ENCODE measurements at places on chromosomes 1 and 21.

DNA sequence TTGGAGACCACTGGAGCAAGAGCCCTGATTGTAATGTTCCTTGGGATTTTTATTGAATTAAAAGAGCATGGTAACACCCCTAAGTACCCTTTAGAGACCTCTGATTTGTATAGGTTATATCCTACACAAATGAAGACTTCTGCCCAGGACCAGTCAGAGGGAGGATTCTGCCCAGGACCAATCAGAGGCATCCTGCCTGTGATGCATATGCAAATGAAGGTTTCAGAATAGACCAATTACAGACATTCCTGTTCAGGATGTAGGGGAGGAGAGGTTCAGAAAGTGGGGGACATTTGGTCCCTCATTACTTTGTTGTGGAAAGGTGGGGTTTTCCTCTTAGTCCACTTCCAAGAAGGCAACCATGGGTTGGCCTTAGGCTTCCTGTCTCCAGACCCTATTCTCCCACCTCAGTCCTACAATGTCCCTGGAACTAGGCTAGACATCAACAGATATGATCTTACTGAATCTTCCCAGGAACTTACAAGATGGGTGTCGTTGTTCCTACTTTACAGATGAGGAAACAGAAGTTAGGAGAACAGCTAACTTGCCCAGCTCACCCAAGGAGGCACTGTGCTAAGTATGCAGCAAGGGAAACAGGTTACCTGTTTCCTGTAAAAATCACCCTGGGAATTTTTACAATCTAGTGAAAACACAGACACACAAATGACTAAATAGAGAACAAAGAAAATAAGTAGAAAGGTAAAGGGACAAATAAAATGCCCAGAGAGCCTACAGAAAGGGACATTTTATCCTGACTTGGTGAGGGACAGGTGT is 36.8 kb upstream of the SFPQ start:
- DNase-seq: no peak

DNA sequence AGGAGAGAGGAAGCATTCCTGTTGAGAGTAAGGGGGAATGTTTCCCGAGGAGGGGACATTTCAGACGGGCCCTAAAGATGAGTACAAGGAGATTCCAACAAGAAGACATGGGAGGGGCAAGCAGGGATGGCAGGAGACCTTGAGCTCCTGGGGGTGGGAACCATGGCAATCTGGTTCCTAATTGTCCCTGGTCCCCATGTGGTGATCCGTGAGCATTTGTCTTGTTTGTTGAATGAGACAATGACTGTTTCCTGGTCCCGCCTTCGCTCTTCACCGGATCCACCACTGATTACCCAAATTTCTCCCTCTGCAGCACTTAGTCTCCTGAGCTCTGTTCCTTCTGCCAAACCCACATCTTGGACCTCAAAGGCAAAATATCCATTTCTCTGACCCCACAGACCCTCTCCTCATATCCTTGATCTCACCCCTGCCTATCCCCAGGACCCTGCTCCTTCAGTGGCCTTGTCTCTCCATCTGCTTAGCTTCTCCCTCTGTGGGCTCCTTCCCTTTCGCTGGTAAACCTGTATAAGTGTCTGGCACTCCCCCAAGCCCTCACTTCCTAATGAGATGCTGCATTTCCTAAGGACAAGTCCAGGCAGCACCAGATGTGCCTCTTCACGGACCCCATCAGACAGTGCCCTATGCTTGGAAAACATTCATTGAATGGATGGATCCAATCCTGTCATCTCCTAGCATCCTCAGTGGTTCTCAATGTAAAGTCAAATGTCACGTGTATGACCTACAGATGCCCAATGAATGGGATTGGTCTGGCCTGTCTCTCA is 8.3 kb upstream of the CSF1 start:
- no peak for DNase-seq

DNA sequence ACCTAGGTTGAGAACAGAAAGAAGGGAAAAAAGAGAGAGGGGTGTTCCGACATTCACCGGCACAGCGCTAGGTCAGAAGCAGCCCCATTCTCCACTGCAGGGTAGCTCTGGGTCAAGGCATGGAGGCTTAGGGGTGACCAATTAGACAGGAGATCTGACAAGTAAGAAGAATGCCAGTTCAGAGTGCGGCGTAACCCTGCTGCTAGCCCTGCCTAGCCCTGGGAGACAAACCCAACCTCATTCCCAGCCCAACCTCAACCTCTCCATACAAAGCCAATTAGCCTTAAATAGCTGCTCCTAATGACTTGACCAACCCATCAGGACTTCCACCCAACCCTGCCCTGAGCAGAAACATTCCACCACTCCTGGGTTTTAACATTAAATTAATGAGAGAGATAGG is 3.4 kb downstream of the PRELP start:
- no peak for DNase-seq

- DNase-seq: no peak
Observed at GRCh38 chr21:35366394-35367080, 317.4 kb upstream of the RUNX1 start.

DNA sequence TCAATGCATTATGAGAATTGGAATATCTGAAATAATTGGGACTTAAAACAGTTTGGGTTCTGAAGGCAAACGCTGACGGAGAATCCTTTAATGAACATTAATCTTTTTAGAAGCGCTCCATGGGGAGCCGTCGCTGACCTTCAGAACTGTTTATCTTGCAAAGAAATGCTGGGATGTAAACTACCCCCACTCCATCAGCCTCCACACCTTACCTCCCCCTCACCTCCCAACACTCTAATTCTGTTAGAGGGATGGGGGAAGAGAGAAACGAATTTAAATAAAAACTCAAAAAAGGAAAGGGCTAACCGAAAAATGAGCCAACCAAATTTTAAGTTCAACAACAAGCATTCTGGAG is 44.1 kb upstream of the DNAJC6 start:
- no peak for DNase-seq

- DNase-seq: no peak
Observed at GRCh38 chr1:184569106-184569505, 182.3 kb downstream of the C1orf21 start.

GRCh38 chr1:205963352-205964155 is 20.3 kb upstream of the SLC26A9 start:
- no peak for DNase-seq

- DNase-seq: no peak
Observed at GRCh38 chr1:17878837-17879236, 123.7 kb downstream of the ACTL8 start.

DNA sequence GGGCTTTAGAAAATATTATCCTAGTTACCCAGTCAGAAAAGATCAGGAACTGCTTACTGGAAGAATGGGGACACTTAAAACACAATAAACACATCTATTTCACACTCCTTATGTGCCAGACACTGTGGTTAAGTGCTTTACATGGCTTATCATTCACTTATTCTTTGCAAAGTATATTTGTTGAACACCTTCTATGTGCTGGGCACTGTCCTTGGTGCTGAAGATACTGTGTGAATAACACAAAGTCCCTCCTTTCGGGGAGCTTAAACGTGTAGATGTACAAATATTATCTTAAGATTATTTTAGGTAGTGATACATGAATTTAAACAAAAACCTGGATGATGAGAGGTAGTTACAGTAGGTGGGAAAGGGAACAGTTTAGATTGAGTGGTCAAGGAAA is 169.3 kb downstream of the ST6GALNAC5 start:
- DNase-seq: no peak

- no peak for DNase-seq
Observed at GRCh38 chr21:46206163-46207005, 22.1 kb upstream of the SPATC1L start.

- DNase-seq: no peak
Observed at GRCh38 chr1:168905633-168906032, 176.6 kb upstream of the DPT start.

DNA sequence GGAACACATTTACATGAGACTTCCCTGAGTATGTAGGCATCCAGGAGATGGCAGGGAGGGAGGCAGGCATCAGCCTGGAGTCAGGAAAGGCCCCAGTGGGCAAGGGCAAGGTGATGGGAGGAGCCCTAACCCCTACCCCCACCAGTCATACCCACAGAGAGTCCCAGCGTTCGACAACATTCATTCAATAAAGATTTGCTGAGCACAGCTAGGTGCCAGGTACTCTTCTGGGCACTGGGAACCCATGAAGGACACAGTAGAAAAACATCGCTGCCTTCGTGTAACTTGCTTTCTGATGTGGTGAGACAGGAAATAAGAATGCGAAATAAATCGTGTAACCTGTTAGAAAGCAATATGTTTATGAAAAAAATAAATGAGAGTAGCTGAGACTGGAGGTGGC is 77.3 kb upstream of the GADD45A start:
- no peak for DNase-seq

DNA sequence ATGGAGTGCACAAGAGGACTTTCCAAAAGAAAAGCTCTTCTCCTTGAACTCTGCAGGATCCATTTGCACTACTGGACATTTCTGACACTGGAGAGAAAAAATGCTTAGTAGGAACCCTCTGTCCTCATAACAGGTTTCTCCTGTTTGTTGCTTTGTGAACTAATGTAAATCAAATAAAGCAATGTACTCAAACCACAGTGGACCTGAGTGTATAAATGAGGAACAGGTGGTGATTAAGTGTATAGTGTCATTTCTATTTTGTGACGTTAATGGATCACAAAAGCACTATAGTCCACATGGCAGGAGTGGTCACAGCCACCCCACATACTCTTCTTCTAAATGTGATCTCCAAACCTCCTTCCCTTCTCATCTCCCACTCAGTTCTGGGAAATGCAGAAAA is 268.4 kb upstream of the DUSP10 start:
- no peak for DNase-seq

DNA sequence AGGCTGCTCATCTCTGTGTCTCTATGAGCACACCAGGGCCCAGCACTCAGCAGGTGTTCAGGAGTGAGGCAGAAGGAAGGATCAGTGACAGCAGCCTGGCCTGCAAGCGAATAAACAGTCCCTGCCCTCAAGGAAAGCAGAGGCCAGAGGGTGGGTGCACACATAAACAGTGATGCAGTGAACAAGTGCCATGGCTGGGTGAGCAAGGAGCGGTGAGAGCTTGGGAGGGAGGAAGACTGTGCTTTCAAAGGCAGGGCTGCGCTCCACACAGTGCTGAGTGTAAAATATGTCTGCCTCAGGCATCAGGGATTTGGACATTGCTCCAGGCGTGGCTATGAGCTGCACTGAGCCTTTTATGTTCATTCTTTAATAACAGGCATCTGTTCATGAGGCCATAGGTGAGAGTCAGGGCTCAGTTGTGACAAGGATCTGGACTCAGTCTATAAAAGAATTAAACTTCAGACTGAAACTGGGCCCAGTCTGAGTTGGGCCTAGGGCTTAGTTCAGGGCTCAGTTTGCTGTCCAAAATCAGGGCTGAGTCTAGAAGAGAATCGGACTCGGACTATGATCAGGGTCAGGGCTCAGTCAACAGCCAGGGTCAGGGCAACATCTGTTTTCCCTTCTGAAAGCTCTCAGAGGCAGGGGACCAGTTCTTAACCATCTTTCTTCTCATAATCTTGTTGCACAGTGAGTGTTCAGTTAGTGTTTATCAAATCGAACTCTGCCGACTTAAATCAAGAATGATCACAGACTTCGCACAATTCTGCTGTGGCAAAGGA is 213.7 kb downstream of the FOXD2 start:
- DNase-seq: no peak

DNA sequence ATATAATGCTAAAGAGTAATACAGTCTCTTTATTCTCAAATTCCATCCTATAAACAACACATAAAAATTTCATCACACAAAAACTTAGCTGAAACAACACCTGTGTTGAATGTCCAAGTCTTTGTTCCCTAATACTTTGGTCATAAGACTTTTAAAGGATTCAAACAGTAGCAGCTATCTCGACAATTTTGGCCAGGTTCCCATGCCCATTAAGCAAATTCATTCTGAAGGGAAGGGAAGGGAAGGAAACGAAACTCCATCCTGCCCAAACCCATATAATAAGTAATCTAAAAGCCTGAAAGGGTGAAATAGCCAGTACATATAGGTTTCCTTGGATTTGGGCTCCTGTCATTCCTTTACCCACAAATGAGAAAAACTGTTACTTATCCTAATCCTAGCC is 7.5 kb downstream of the IVNS1ABP start:
- DNase-seq: no peak

- no peak for DNase-seq
Observed at GRCh38 chr1:80365359-80366021, 1359.0 kb upstream of the ADGRL4 start.

- DNase-seq: no peak
Observed at GRCh38 chr1:19006000-19006399, 49.5 kb upstream of the IFFO2 start.

DNA sequence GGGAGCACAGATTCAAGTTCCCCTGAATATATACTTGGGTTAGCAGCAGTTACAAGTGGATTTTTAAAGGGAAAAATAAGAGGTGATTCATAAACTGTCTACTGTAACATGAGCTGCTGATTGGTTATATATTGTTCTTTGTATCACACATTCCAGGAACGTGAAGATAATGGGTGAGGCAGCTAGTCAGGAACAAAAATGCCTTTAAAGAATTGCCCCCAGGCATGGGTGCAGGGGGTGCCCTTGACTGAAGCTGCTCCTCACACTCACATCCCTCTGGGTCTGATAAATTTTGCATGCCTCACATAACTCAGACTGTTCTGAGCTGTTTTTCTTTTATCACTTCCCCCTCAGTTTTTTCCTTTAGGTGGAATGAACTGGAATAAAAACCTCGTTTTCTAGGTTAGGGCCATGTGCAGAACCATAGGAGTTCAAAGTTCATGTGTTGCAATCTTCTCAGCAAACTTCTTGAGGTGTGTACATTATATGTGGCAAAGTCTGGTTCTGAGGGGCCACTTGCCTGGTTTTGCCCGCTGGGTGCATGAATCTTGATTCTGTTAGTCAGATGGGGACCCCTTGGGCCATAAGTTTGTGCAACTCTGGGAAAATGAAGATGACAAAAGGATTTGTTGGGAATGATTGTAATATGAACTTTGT is 21.1 kb downstream of the TBX19 start:
- no peak for DNase-seq

DNA sequence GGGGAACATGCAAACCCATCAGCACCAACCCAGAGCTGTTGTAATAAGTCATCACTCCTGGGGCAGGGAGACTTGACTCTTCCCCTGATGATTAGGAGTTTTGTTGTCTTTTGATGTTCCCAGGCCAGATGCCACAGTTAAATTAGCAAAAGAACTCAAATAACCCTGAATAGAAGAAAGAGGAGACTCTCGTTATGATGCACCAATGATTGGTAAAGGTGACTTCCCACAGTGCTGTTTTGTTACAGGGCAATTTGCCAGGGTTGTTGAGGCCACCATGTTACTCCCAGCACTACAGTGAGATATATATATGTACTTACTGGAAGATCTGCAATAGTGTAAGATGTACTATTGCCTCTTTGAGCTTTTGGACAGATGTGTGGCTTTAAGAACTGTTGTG is 24.3 kb upstream of the RCAN1 start:
- no peak for DNase-seq

GRCh38 chr1:37989361-37989930 is 376 bp downstream of the SF3A3 start:
- DNase-seq: no peak

Data from NCI-H1436 treated with DMSO at 0.1 percent for 48 hours (cell line).